ENCODE measurements at places on chromosomes 1 and 21.
A peak's percentile ranks its signal among the peaks of the same experiment; 100 is the strongest.

GRCh38 chr1:94265011-94265422 lies 27.6 kb upstream of the ARHGAP29 start:
- no peak for DNase-seq

GRCh38 chr1:64502931-64503330 lies 33.0 kb downstream of the CACHD1 start:
- DNase-seq = no peak

DNA sequence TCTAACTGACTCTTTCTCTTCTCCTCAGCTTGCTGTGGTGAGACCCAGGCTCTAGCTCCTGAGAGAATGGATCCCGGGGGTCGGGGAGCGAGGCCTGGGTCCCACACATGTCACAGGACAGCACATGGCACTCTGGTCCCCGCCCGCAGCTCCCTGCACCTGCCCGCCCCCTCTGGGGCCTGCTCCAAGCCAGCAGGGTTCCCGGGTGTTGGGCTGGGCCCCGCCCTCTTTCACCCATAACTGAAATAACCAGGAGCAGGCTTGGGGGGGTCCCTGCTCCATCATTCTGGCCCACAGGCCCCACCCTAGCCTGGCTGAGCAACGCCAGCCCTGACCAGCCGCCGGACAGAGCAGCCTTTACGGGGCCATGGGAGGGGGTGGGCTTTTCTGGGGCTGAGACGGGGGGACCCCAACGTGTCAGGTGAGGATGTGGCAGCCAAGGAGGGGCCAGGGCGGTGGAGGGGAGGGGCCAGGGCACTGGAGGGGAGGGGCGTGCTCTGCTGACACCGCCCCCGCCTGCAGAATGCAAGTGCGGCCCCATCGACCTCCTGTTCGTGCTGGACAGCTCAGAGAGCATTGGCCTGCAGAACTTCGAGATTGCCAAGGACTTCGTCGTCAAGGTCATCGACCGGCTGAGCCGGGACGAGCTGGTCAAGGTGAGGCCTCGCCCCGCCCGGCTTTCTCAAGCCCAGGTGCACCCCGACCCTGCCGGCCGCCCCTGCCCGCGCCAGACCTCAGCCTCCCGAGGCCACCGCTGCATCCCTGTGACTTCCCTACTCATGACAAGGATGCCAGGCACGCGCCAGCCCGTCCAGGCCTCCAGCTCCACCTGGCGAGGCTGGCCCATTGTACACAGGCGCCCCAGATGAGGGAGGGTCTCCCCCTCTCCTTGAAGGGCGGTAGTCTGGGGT lies 19.4 kb downstream of the COL6A1 start:
- DNase-seq = no peak

DNA sequence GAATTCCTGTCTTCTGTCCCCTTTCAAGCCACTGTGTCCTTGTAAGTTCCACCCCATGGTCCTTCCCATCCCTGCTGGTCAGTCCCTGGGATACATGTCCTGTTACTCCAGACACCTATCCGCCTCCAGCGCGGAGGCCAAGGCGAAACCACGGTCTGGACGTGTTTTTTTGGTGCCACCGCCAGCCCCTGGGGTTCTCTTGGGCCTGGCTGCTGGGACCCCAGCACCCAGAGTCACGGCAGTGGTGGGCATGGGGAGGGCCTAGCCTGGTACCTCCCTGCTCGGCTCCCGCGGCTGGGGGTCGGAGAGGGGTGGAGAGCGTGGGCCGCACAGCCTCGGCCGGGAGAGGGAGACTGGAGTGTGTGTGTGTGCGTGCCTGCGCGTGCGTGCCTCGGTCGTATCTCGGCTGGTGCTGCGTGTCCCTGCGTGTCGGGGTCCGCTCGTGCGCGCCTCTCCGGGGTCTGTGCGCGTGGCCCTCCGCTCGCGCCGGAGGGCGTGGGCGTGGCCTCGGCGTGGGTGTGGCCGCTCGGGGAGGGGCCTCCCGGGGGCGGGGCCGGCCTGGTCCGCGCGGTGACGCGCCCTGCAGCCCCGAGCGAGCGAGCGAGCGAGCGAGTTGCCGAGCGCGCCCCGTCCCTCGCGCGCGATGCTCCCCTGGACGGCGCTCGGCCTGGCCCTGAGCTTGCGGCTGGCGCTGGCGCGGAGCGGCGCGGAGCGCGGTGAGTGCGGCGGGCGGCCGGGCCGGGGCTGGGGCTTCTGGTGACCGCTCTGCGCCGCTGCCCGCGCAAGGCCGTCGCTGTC lies at the start of gene VWA1:
VWA1 (plus strand) TSS at position 585 of the 798 bp plus-strand sequence; CDS start at position 644, 59 bp downstream.
- DNase-seq = peak; percentile 78

- DNase-seq = no peak
Observed at GRCh38 chr1:171794085-171794484, 12.6 kb downstream of the METTL13 start.

DNA sequence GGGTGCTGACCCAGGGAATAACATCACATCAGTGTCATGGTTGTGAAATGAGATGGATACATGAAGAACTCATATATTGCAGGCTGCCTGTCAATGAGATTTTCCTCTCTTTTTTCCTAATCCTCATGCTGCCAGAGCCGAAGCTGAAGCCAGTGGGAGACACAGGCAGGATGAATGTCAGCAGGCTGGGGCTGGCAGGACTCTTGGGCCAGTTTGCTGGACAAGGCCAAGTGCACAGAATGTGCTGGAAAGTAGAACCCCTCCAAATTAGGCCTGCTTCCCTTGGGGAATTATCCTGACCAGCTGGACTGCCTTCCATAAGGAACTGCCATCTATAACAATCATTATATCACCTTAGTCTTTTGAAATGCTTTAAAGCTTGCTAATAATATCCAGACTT lies 31.4 kb downstream of the SLC44A3 start:
- DNase-seq = no peak

- DNase-seq = no peak
Observed at GRCh38 chr1:13703558-13704490, 3.8 kb downstream of the PRDM2 start.

GRCh38 chr1:168481586-168481985 lies 62.2 kb downstream of the XCL2 start:
- no peak for DNase-seq

DNA sequence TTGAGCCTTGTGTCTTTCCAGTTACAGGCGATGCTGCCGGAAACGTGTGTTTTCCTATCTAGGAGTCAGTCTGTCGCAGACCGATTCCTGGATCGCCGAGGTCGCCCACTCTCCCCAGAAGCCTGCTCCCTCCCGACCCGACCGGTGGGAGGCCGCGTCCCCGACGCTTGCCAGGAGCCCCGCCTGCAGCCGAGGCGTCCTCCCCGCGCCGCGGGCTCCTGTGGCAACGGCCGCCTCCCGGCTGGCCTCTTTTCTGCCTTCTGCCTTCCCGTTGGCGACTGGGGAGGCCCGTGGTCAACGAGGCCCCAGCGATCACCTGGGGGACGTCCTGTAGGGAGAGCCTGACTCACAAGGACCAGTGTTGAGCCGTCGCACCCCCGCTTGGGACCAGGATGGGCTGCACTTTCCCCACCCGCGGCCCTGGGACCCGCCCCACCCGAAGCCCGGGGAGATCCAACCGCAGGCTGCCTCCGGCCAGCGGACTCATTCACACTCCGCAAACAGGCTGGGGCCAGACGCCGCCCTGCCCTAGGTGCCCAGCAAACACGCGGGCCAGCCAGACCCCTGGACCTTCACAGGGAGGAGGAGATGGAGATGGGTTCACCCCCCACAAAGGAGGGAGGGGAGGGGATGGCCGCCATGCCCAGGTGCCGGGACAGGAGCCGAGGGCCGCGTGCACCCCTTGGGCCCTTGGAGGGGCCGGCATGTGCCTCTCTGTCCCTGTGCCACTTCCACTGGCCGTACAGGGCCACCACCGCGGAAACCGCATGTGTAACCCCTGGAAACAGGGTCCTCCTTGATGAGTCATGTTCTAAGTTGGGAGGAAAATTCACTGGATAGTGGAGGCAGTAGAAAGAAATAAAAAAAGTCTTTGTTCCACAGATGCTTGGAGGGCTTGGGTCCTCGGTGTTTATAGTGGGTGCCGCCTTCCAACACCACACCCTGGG lies 7.2 kb upstream of the COL6A1 start:
- no peak for DNase-seq

DNA sequence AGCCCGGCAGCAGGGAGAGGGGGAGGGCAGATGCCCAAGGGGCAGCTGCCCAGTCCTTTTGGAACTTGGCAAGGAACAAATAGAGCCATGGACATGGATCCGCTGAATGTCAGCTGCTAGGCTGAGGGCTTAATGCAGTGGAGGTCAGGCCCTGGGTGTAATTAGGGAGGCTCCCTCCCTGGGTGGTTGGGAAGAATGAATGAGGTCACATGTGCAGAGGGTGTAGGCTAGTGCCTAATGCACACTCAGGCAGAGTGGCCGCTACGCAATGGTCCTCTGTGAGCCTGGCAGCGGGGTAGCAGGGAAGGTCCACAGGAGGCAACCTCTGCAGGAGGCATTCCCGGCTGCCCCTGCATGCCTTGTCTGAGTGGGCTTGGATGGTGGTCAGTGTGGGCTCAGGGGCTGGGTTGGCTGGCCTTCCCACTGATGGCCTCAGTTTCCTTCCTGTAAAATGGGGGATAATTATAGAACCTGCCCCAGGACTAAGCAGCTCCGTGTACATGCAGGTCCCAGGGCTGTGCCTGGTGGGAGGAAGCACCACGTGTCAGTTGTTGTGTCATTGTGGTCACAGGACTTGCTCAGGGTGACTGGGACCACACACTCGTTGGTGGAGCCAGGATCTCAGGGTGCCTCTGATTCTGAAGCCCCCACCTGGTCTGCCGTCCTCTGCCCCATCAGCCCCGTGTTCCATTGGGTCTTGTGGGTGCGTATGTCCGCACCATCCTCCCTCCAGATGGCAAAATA lies 81.6 kb upstream of the ACTL8 start:
- no peak for DNase-seq

DNA sequence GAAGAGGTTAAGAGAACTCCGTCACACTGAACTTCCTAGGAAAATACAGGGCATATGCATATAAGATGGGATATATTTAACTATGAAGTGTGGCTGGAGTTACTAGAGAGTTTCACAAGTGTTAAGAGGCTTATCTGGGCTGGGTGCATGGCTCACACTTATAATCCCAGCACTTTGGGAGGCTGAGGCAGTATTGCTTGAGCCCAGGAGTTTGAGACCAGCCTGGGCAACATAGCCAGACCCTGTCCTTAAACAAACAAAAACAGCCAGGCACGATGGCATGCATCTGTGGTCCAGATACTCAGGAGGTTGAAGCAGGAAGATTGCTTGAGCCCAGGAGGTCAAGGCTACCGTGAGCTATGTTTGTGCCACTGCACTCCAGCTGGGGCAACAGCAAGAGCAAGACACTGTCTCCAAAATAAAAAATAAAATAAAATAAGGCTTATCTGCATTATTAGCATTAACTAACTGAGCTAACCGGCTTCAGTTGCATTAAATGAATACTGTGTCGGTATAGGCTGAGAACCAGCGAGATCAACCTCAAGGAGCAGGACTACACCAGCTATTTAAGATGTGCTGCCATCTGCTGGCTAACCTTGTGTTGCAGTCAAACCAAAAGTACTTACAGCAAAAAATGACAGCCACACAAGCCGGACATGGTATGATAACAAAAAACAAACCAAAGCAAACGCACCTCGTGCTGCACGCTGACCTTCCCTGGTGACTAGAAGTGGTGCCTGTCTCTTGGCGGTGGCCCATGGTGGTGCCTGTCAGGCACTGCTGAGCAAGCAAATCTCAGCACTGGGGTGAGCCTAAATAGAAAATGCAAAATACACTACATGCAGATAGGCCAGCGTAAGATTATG lies 19.7 kb upstream of the RBBP5 start:
- peak; percentile 65 for DNase-seq

GRCh38 chr1:22132517-22133235 lies 10.2 kb downstream of the WNT4 start:
- no peak for DNase-seq

GRCh38 chr1:215473943-215474342 lies 93.2 kb upstream of the KCTD3 start:
- no peak for DNase-seq

DNA sequence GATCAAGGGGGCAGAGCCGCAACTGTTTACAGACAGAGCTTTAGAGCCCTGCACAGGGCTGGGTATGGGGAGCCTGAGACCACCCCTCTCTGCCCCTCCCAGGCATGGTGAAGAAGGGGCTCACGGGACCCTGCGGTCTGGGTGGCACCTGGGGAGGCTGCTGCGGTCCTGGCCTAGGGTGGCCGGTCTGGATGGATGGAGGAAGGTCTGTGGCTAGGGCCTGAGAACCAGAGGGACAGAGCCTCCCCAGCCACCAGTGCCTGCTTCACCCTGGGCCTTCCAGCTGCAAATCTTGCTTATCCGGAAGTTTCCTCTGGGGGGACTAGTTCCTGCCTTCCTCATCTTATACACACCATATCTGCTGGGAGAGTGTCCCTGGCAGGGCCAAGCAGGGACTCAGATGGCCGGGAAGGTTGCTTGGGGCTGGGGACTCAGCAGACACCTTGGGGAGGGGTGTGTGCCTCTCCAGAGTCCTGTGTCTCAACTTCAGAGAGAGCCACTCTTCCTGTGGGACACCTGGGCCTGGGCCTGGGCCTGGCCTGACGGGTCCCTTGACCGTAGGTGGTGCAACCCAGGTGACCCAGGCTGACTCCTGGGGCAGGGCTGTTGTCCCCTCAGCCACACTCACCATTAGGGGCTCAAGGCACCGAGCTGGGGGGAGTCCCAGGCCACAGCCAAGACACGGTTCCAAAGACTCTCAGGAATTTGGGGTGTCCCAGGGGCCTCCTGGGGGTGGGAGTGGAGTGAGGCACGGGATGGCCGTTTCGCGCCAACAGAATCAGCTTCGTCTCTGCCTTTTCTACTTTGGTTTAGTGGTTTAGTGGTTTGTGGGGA lies 52.0 kb upstream of the ACTRT2 start:
- no peak for DNase-seq

DNA sequence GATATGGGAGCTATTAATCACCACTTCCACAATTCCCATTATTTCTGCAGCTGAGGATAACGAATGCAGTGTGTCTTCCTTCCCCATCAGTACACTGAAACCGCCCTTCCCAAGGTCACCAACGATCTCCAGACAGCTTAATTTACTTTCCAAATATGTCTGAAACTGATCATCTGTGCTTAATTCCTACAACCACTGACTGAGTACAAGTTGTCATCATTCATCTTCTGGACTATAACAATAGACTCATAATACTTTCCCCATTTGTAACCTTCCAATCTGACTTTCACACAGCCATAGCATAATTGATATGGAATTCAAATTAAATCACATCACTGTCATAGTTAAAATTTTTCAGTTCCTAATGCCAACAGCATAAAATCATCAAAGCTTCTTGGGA lies 17.4 kb downstream of the DNM3 start:
- no peak for DNase-seq

DNA sequence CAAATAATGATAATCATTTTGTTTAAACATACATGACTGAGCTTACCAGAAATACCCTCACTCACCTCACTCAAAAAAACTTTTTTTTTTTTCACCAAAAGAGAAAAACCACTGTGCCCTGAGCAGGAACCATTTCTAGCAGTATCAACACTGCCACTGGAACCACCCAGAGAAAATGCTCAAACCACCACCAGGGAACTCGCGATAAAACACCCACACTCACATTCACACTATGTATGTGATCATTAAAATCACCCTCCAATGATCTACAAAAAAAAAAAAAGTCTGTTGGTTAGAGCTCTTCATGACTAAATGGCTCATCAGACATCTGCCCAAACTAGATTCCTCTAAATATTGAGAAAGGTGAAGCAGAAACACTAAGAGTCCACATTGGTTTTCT lies 11.5 kb downstream of the TIAM1 start:
- DNase-seq = no peak
